ENCODE measurements at places on chromosomes 13 and 19.

DNA sequence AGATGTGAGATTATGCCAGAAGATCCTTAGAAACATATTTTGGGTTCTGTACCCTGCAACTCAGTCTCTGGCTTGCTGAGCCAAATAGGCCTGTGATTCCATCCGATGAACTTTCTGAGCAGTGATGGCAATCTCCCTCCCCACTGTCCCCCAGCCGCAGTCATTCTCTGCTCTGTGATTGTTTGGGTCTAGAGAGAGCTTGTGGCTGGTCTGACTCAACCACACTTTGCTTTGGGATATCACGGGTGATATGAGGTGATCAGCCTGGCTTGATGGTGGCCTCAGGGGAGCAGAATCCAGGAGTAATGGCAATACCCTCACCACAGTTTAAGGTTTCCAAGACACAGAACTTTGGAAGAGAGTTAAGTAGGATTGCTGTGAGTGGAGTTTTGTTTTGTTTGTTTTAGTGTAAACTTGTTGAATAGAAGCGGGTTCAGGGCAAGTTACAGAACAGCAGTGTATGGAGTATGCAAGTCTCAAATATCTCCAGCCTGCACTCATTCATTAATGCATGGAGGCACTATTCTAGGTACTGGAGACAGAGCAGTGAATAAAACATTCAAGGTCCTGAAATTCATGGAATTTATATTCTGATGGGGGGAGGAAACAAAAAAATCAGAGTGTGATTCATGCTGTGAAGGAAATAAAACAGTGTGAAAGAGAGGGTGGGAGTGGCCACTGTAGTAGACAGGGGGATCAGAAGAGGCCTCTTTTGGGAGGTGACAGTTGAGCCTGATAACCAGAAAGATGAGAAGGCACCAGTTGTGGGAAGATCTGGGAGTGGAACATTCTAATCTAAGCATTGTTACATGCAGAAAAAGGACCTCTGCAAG, 5.3 kb downstream of the SAMD4B start:
- DNase-seq, result no peak

- DNase-seq, result no peak
Measured at GRCh38 chr19:589693-590395, at the start of gene HCN2. Gene HCN2, plus strand, starts transcription at chr19:589881. Its CDS starts 65 bp downstream, at chr19:589946.

DNA sequence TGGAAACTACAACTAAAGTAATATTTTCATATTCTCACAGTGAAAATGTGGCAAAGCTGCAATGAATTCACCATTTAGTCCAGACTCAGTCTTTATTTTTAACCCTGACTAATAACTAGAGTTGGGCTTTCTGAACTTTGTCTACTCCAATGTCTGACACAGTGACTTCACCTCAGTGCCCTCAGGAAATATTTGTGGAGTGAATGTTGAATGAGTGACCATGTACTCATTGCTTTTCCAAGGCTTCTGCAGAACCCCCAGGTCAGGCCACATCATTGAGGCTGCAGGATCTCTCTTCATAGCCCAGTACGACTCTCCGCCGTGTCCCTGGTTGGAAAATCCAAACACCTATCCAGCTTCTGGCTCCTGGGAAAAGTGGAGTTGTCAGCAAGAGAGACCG, 1.8 kb downstream of the ZNF175 start:
- no peak for DNase-seq

DNA sequence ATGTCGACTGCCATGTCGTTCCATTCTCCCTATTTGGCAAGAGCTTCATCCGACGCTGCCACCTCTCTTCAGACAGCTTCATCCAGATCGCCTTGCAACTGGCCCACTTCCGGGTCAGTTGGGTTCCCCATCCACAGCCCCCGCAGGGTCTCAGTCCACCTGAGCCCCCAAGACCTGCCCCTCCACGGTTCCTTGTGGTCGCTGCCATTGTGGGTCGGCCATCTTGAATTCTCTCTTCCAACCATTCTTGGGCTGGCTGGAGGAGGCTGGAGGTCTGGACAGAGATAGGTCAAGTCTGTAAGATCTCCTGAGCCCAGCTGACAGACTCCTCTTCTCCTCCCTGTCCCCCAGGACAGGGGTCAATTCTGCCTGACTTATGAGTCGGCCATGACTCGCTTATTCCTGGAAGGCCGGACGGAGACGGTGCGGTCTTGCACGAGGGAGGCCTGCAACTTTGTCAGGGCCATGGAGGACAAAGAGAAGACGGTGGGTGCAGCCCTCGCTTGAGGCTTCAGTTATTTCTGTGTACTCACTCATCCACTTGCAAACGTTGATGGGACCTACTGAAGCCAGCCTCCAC, 19.5 kb downstream of the CPT1C start:
- no peak for DNase-seq

DNA sequence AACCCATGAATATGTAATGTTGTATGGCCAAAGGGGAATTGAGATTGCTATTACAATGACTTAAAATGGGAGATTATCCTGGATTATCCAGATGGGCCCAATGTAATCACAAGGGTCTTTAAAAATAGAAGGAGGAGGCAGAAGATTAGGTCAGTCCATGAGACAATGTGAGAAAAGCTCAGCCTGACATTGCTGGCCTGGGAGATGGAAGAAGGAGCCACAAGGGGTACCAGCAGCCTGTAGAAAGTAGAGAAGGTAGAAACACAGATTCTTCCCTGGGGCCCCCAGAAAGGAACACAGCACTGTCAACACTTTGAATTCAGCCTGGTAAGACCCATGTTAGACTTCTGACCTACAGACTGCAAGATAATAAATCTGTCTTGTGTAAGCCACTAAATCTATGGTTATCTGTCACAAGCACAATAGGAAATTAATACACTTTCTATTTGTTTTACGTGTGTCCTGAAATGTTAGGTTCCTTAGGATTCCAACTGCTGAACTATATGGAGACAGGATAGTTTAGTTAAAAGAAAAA, 132.9 kb upstream of the SERP2 start:
- no peak for DNase-seq

- DNase-seq, result no peak
Measured at GRCh38 chr19:32453736-32454135, 48.2 kb downstream of the DPY19L3 start.

GRCh38 chr13:32001154-32001768, 30.3 kb upstream of the FRY start:
- peak; percentile 47 for DNase-seq

DNA sequence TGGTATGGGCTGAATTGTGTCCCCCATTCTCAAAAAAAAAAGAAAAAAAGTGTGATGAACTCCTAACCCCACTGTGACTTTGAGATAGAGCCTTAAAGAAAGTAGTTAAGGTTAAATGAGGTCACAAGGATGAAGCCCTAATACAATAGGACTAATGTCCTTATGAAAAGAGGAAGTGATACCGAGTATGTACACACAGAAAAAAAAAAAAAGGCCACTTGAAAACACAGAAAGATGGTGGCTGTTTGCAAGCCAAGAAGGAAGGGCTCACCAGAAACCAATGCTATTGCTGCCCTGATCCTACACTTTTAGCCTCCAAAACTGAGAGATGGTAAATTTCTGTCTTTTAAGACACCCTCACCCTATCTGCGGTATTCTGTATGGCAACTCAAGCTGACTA, 955.6 kb downstream of the PCDH17 start:
- DNase-seq, result peak; percentile 18

DNA sequence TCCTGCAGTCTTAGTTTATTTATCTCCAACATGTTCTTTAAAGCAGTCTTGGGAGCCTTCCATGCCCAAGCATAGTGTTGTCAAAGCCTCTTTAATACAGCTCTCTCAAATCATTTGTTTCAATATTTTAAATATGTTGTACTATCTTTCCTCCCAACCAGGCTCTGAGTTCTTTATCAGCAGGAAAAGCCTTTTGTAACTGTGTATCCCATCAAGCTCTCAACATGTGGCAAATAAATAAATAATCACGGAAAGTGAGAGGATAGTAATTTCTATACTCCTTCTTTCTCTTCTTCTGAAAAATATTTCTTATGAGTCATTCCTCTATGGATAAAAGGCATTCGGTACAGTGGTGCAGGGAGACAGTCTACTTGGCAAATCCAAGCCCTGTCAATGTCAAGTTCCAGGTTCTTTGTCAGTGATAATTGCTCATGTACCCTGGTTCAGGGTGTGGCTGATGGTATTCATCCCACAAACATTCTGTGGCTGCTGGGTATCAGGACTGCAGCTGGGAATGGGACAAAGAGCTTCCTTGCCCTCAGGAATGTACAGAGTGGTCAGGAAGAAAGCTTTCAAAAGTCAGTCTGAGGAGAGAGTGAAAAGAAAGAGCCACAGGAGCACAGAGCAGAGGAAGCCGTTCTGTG, 384.3 kb downstream of the EFNB2 start:
- DNase-seq, result no peak

- no peak for DNase-seq
Measured at GRCh38 chr13:100179276-100179675, 90.4 kb downstream of the PCCA start.

GRCh38 chr13:23655321-23655720, 85.1 kb downstream of the TNFRSF19 start:
- no peak for DNase-seq

DNA sequence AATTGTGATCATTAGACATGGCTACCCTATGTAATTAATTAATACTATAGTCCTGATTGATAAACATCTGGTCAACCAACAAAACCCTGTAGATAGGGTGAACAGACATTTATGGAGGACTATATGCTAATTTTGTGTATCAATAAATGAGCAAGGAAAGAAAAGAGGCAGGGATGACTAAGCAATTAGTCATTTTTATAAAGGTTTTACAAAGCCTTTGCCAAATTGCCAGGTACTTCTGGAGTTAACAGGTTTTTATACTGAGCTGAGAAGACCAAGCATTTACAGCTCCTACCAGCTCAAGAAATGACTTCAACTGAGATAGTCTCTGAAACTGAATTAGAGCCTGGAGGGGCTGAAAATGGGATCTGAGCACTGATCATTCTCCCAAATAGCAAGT, 186.8 kb upstream of the PRR20A start:
- DNase-seq, result no peak

DNA sequence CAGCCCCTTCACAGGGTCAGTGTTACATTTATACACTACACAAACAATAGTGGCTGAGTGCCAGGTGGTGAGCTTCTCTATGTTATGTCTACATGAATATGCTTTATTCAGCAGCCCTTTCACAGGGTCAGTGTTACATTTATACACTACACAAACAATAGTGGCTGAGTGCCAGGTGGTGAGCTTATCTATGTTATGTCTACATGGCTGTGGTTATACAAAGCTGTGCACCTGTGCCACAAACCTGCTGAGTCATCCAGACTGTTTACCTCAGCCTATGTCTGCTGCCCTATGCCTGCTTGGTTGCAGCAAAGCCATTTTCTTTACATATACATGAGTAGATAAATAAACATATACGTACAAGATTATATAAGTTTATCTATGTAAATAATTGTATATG, 76.5 kb downstream of the ZNF726 start:
- DNase-seq, result no peak

DNA sequence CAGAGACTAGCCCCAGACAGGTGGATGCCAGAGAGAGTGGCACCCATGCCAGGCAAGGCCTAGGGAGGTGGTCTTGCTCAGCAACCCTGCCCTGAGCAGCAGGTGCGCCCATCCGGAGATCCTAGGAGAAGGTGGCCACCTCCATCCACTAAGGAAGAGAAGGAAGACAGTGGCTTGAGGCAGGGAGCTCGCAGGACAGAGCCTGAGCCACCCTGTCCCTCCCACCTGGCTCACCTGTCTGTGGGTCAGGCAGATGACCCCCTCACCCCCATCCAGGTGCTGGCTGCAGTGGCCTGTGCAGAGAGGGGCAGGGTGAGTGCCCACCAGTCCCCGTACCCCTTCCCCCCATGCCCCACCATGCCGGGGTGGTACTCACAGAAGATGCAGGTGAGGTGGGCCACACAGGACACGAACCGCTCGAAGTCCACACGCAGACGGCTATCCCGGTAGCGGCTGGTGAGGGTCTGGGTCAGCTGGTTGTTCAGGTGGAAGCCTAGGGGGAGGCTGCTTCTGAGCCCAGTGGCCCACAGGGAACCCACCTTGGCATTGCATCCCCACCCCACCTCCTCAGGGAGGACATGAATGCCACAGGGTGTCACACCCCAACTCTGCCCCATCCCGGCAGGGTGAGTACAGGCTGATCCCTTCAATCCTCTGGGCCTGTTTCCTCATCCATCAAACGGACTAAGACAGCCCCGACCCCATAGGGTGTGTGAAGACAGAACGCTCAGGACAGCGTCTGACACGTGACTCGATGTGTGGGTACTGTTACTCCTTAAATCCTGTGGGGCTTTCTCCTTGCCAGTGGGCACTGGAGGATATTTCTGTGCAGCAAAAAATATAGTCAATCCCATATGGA, 13.3 kb downstream of the CAPN12 start:
- DNase-seq, result no peak

GRCh38 chr19:35223084-35223790, 5.3 kb downstream of the FAM187B start:
- DNase-seq, result no peak

GRCh38 chr13:90382425-90382824, 965.1 kb upstream of the MIR17HG start:
- no peak for DNase-seq

DNA sequence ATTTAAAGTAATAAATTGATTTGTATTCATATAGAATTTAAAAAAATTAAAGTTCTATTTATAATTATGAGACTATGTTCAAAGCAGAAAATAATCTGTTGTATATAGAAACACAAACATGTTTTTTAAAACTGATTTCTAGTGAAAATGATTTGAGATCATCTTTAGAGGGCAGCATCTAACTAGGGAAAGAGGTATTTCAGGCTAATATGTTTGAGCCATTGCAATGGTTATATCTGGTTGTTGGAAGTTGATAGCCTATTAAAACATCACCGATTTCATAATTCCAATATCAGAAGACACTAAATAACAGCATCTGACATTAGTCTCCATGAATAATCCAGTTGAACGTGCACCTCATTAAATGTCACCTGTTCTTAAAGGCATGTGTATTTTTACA, 79.8 kb upstream of the SLITRK6 start:
- DNase-seq, result no peak

- no peak for DNase-seq
Measured at GRCh38 chr13:38635030-38635429, 51.8 kb upstream of the FREM2 start.

DNA sequence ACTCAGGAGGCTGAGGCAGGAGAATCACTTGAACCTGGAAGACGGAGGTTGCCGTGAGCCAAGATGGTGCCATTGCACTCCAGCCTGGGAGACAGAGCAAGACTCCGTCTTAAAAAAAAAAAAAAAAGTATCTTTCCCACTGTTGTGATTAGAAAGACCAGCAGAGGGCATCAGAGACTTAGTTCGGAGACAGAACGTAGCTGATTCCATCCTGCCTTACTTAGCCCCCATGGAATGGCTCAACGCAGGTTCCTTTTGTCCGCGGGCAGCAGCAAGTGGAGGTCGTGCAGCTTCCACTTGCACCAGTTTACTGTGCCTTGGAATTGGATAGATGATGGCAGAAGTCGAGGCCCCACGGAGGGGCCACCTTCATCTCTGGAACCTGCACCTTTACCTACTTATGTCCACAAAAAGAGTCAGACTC, 8.1 kb downstream of the TIMM29 start:
- DNase-seq, result peak; percentile 23

DNA sequence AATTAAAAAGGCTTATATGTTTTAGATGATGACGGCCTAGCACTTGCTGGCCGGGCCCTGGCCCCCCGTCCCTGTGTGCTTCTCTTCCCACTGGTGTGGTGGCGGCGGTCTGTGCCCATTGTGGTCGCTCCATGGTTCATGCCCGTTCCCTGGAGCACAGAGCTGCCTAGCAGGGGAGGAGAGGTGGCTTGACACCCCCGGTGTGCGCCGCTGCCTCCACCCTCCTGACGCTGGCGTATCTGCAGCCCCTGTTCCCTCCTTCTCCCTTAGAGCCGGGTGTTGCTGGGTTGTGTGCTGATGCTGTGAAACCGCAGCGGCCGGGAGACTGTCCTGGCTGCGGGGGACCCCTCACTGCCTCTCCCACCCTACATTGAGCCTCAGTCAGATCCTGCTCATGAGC, 29.1 kb downstream of the DOT1L start:
- DNase-seq, result no peak

GRCh38 chr13:36450534-36450933, 18.2 kb downstream of the CCNA1 start:
- DNase-seq, result no peak

Measured in KG1 (cell line).